Naive thymus-derived CD8-positive, alpha-beta T cell (primary cell): ENCODE measurements at places on chromosomes 3 and 15. TPM values are rescaled to one million over a fixed set of nuclear protein-coding genes. Genes with fewer than 3 reads are reported as not detected.

GRCh38 chr15:40554161-40554525 lies 10.7 kb downstream of the CCDC32 start:
- H3K4me1 ChIP-seq, result peaks cover 1% of the 10 kb centered on the region
- H3K27ac ChIP-seq, result no peak overlapping the region
- no peak overlapping the region for H3K4me3 ChIP-seq
- peaks cover 80% of the 10 kb centered on the region for H3K36me3 ChIP-seq
- no peaks in the 10 kb centered on the region for H3K27me3 ChIP-seq

DNA sequence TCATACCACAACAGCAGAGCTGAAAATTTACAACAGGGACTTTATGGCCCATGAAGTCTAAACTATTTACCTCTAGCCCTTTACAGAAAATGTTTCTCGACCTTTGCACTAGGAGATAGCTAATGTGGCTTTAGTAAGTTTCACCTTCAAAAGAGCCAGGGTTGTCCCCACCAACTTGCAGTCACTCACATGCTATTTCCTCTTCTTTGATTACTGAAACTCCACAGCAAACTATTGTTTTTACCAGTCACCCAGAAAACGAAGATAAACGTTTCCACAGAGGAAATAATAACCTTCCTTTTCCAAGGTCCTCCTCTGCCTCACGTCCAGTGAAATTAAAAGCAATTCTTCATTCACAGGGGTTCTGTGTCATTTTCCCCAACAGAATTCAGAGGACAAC lies 48.2 kb downstream of the WWTR1 start:
- no peak overlapping the region for H3K4me3 ChIP-seq
- H3K4me1 ChIP-seq, result no peaks in the 10 kb centered on the region
- H3K27me3 ChIP-seq, result no peaks in the 10 kb centered on the region
- no peaks in the 10 kb centered on the region for H3K36me3 ChIP-seq

- no peak for DNase-seq
- H3K4me1 ChIP-seq, result peaks cover 25% of the 10 kb centered on the region
- no peak overlapping the region for H3K4me3 ChIP-seq
- no peak overlapping the region for H3K27ac ChIP-seq
Observed at GRCh38 chr3:171175741-171176234, 149.3 kb upstream of the SLC2A2 start.

DNA sequence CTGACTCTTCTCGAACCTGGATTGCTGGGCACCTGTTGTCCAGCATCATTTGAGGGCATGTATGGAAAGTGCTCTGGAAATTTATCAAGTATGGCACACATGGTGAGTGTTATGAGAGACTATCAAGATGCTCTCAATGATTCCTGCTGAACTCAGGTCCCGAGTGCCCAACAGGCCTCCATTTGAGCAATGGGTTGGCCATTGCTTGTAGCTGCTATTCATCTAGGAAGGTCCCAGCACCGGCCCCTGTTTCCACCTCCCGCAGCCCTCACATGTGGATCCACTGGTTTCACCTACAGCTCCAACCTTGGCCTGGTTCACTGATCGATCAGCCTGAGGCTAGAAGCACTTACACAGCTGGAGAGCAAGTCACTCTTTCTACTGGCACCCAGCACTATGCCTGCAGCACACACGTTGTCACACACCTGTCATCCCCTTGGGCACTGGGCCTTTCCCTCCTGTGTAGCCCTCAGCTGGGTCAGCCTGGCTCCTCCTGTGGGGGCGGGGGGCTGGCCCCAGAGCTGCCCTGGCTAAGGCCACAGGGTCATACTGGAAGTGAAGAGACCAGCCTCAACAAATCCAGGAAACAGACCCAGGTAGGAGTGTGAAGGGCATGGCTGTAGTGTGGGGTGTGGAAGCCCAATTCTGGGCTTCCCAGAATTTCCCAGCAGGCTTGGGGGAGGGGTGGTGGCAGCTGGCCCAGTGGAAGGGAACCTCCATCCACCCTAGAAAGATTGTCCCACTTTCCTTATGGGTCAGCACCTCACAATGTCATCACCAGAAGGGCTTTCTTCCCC lies 41.7 kb upstream of the SMAD3 start:
- no peaks in the 10 kb centered on the region for H3K36me3 ChIP-seq
- peak overlapping the region; percentile 68 for H3K27ac ChIP-seq
- peaks cover 20% of the 10 kb centered on the region for H3K4me1 ChIP-seq
- no peak overlapping the region for H3K4me3 ChIP-seq
- DNase-seq, result no peak
- H3K27me3 ChIP-seq, result no peaks in the 10 kb centered on the region

The DYNC1LI1 gene
- 14.7 TPM for polyA plus RNA-seq

DNA sequence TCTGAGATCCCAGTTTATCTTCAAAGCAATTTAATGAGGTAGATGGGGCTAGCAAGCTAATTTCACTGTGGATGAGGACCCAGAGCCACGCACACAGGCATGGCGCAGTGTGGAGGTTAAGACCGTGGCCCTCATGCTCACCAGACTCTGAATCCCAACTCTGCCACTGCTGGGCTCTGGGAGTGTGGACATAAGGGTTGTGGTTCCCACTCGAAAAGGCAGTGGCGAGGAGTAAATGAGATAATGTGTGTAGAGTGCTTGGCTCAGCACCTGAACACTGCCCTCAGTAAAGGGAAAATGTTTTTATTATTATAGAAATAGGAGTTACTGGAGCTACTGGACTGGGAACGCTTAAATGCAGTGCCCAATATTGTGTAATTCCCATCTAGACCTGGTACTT lies 243.5 kb upstream of the TPM1 start:
- no peak overlapping the region for H3K27ac ChIP-seq
- no peak for DNase-seq
- no peaks in the 10 kb centered on the region for H3K27me3 ChIP-seq
- H3K4me1 ChIP-seq, result no peaks in the 10 kb centered on the region
- H3K4me3 ChIP-seq, result no peak overlapping the region

The CCNB2 gene
- polyA plus RNA-seq, result not detected

The TIMP4 gene
- not detected for polyA plus RNA-seq

- DNase-seq, result no peak
- peaks cover 4% of the 10 kb centered on the region for H3K27me3 ChIP-seq
- no peaks in the 10 kb centered on the region for H3K36me3 ChIP-seq
Observed at GRCh38 chr3:124599779-124600693, 130.2 kb upstream of the UMPS start.

The HRG gene
- not detected for polyA plus RNA-seq

The NR2E3 gene
- polyA plus RNA-seq, result 0.36 TPM

DNA sequence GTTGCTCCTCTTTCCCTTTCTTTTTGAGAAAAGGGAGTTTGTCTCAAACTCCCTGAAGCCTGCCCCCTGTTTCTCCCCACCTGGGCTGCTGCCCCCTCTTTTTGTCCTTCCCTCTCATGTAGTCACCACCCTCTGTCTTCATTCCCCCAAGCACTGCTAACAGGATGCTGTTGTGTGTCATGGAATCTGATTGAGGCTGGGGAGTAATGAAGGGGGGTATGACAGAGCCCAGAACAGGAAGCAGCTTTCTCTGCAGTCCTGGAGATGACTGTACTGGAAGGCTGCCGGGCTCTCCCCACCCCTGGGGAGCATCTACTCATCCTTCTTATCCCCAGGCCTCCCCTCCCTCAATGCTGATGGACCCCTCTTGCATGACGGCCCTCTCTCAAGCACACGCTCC lies 181.6 kb downstream of the ABHD5 start:
- no peak overlapping the region for H3K4me3 ChIP-seq
- DNase-seq, result no peak
- no peaks in the 10 kb centered on the region for H3K36me3 ChIP-seq
- peaks cover 12% of the 10 kb centered on the region for H3K27me3 ChIP-seq
- H3K27ac ChIP-seq, result no peak overlapping the region

The HYAL1 gene
- polyA plus RNA-seq, result not detected

The AGBL1 gene
- not detected for polyA plus RNA-seq

DNA sequence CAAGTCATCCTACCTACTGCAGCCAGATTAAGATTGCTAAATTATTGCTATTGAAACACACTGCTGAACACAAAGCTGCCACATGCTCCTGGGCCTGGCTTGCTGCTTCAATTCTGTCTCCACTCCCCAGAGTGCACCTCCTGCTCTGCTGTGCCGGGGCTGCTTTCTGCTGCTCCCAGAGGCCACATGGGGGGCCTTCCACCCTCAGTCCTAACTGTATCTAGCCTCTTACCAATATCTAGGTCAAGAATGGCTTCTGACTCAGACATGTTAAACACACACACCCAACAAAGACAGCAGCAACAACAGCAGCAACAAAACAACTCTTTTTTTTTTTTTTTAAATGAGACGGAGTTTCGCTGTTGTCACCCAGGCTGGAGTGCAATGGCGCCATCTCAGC lies 33.0 kb downstream of the MYZAP start:
- H3K27me3 ChIP-seq, result peaks cover 3% of the 10 kb centered on the region
- no peaks in the 10 kb centered on the region for H3K36me3 ChIP-seq
- H3K4me3 ChIP-seq, result no peak overlapping the region
- no peak for DNase-seq

GRCh38 chr15:55552926-55553325 lies 35.2 kb downstream of the PYGO1 start:
- no peak for DNase-seq
- H3K27me3 ChIP-seq, result peaks cover 15% of the 10 kb centered on the region
- no peak overlapping the region for H3K4me3 ChIP-seq
- H3K36me3 ChIP-seq, result peaks cover 5% of the 10 kb centered on the region
- H3K4me1 ChIP-seq, result no peaks in the 10 kb centered on the region
- H3K27ac ChIP-seq, result no peak overlapping the region

DNA sequence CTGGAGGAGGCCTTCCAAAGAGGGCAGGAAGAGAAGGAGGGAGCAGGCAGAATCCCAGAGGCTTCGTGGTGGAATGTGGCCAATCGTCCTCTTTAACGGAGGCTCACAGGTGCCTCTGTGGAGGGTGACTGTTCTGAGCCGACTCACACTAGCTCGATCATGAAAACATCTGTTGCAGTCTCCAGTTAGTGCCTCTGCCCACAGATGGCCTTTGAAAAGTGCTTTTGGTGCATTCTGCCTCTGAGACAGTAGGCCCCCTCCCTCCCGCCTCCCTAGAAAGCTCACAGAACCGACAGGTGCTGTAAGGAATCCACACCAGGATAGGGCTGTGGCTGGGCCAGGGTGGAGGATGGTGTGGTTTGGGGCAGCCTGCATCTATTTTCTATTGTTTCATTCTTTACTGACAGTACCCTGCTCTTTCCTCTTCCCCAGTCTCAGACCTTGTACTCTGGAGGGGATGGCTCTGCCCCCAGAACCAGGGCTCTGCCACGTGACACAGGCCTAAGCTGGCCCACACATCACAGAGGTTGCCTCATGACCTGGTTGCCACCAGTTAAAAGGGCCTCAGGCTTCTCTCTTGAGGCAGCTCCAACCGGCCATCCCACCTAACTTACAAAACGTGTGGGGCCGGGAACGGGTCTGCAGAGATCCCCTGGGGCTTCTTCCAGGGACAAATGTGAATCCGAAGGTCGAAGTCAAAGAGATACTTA lies 27.2 kb upstream of the PIGZ start:
- no peak for DNase-seq
- no peak overlapping the region for H3K4me3 ChIP-seq
- H3K27me3 ChIP-seq, result no peaks in the 10 kb centered on the region
- H3K36me3 ChIP-seq, result no peaks in the 10 kb centered on the region

- peaks cover 31% of the 10 kb centered on the region for H3K36me3 ChIP-seq
- H3K27me3 ChIP-seq, result no peaks in the 10 kb centered on the region
- H3K4me1 ChIP-seq, result peaks cover 78% of the 10 kb centered on the region
- peak overlapping the region; percentile 89 for H3K27ac ChIP-seq
- no peak for DNase-seq
Observed at GRCh38 chr3:4740397-4741105, 238.7 kb upstream of the BHLHE40 start.

The ZKSCAN7 gene
- polyA plus RNA-seq, result 2.6 TPM

GRCh38 chr3:152255290-152255689 lies 13.4 kb upstream of the MBNL1 start:
- H3K27me3 ChIP-seq, result no peaks in the 10 kb centered on the region
- peak overlapping the region; percentile 70 for H3K4me3 ChIP-seq
- DNase-seq, result no peak
- peaks cover 81% of the 10 kb centered on the region for H3K4me1 ChIP-seq

The SEMA5B gene
- polyA plus RNA-seq, result not detected

The ANKRD28 gene
- 10.5 TPM for polyA plus RNA-seq

- H3K4me3 ChIP-seq, result peak overlapping the region; percentile 89
- H3K27ac ChIP-seq, result no peak overlapping the region
- peaks cover 7% of the 10 kb centered on the region for H3K4me1 ChIP-seq
- H3K27me3 ChIP-seq, result peaks cover 12% of the 10 kb centered on the region
Observed at GRCh38 chr15:55499151-55499550, 8.9 kb downstream of the DNAAF4 start.

The TRPM1 gene
- not detected for polyA plus RNA-seq
